ENCODE measurements at places on chromosomes 7 and 10. TPM values are rescaled to one million over a fixed set of nuclear protein-coding genes. Genes with fewer than 3 reads are reported as not detected.

- DNase-seq = no peak
Measured at GRCh38 chr10:116688241-116688711, 54.1 kb downstream of the HSPA12A start.

ST8SIA6 gene
- total RNA-seq = 4.0 TPM

FAM25C gene
- total RNA-seq = not detected

ATP6V0E2 gene
- total RNA-seq = 48.5 TPM

All from T-cell (primary cell).